ENCODE measurements at places on chromosomes 7 and 10. TPM values are rescaled to one million over a fixed set of nuclear protein-coding genes. Genes with fewer than 3 reads are reported as not detected.

GRCh38 chr10:77892021-77892739 is 34.4 kb downstream of the DLG5 start:
- DNase-seq, result no peak

GRCh38 chr10:120145107-120145506 is 252.6 kb downstream of the SEC23IP start:
- DNase-seq, result no peak

- no peak for DNase-seq
Measured at GRCh38 chr7:27299861-27300260, 57.3 kb downstream of the EVX1 start.

DNA sequence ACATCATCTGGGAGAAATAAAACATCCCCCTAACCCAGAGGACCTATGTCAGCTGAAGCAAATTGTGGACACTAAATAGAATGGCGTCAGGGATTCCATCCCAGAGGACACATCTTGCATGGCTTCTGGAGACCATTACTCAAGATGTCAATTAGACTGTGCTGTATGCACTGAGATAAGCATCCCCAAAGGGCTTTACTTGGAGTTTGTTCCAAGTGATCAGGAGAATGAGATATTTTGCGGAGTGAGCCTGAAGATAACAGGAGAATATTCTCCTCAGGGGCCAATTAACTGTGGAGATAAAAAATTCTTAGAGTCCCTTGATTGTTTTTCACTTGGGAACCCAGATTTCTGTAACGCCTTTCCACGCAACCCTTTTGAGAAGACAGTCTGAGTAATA is 4.5 kb upstream of the OR2AE1 start:
- DNase-seq, result no peak

DNA sequence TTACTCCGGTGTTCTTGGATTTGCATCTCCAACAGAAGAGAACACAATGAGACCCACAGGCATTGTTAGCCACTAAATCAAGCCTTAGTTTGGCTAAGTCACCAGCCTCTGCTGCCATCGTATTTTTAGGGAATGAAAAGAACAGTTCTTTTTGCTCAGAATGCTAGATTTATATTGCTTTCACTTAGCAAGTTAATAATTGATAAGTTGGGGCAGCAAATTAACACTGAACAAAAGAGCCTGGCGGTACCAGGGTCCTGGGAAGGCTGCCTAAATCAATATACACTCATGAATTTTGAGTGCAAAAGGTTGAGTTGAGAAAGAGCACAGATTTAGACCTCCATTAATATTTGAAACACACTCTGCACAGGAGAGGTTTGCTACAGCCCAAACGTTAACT is 767.7 kb downstream of the TYW1 start:
- DNase-seq, result no peak

DNA sequence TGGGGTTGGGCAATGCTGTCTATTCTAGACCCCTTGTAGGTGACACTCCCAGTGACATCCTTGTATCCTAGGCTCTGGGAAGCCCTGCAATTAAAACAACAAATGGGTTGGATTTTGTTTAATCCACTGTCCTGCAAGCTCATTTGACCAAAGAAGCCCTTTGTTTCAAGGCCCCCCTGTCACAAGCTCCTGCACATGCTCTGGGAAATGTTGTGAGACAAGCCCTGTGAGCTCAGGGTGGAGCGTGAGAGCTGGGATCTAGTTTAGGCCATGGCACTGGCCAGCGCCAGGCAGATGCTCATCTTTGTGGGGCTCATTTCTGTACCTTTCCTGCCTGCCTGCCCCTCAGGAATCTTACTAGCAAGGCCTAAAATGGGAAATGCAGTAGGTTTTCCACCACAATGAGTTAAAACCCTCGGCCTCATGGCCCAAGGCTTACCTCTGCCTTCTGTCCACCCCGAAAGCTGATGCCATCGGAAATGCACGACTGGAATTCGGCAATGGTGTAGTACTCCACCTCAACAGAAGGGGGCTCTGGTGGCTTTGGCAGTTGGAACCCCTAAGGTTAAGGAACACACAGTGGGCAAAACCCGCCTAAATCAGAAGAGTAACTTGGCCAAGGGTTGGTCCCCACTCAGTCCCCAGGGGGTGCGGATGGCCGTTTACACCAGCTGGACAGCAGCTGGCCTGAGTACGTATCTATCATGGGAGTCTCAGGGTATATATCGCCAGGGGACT is 112.0 kb downstream of the NEURL1 start:
- peak; percentile 50 for DNase-seq

GRCh38 chr10:131065673-131066305 is 245.7 kb downstream of the TCERG1L start:
- no peak for DNase-seq

GRCh38 chr10:123045961-123046731 is 37.3 kb downstream of the ACADSB start:
- DNase-seq, result no peak

- DNase-seq, result no peak
Measured at GRCh38 chr7:132319481-132319880, 256.8 kb downstream of the PLXNA4 start.

- no peak for DNase-seq
Measured at GRCh38 chr10:131841131-131841660, 59.6 kb upstream of the PPP2R2D start.

DNA sequence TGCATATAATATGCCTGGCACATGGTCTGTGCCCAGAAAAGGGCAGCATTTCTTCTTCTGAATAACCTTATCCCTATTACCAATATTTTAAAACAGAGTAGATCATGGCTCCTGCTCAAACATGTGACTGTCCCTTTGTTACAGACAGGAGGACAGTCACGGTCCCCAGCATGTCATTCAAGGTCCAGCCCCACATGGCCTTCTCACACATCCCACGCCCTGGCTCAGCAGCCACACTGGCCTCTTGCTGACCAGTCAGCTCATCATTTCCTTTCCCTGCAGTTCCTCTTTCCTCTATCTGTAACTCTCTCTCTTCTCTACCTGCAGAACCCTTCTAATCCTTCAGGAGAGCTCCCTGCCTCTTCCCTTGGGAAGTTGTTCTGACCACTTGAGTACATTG is 167.8 kb downstream of the CHN2 start:
- no peak for DNase-seq

DNA sequence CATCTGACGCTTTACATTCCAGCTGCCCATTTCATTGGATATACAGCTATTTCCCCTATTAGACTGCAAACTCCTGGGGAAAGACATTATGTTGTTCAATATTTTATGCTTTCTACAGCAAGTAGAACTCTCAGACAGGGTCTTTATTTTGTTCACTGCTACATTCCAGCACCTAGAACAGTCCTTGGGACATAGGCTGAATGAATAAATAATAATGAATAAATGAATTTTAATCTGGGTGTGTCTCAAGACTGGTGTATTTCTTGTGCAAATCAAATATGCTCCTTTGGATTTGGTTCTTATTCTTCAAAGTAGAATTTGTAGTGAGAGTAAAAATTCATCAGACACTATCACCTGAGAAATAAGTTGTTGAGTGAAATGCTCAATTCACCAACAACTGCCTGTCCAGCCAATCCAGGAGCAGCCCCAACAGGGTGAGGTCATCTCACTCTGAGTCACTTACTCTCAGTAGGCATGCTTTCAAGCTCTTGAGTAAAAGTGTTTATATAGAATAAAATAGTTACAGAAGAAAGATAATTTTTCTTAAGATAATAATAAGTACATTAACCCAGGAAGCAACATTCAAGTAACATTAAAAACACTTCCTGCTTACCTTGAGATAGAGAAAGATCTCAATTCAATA is 287.5 kb upstream of the NPVF start:
- no peak for DNase-seq

DNA sequence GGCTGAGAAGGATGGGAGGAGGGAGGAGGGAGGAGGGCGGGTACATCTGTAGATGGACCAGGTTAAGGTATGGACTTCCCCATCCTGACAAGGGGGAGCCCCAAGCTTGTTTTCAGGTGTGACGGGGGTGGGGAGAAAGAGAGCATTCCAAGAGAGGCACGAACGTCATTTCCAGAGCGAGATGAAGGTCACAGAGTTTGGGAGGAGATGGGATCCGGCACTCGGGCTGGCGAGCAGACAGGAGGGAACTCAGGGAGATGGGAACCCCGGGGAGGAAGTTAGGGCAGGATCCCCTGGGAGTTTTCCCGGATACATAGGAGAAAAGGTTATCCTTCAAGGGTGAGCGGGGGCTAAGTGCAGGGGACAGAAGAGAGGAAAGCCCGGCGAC is 118.8 kb downstream of the CUX1 start:
- no peak for DNase-seq

GRCh38 chr7:14236834-14237233 is 247.4 kb upstream of the ETV1 start:
- DNase-seq, result no peak

- peak; percentile 83 for DNase-seq
Measured at GRCh38 chr7:74417419-74417971, 36.2 kb upstream of the GTF2IRD1 start.

DNA sequence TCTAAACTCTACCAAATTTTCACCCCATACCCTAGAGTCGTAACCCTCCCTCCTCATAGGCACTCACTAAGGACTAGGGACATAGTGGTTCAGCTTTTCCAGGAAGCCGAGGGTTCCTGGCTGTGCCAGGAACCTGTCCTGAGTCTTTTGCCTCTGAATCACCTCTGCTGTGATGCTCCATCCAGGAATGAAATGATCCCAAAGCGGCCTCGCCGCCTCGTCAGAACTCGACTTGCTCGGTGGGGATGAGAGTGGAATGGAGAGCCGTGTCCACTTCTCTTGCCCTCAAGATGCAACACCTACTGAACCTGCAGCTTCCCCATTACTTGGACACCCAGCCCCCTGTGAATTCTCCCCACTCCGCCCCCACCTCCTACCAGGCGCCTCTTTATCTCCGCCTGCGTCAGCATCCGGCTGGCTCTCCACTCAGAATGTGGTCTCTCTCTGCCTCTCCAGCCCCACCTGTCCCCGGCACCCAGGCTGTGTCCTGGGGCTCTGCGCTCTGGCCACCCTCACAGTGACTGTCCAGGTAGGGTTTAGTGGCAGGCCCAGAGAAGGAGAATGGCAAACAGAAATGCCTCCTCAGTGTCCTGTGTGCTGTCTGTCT is 366.1 kb upstream of the ZNF32 start:
- no peak for DNase-seq

DNA sequence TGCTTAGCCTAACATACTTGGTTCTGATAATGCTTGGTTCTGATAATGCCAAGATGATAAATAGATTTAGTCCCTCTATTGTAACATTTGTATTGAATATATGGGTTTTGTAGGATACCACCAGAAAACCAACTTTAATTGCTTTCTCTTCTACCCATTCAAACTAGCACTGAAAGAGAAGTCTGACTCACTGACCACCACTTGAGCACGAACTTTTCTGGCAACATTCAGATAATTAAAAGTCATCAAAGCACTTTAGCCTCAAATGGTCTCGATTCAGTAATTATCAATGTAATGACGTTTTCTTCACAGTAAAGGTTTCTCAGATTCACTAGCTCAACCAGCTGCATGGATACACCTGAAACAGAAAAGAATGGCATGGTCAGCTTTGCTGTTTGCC is 63.0 kb downstream of the HDAC9 start:
- no peak for DNase-seq

DNA sequence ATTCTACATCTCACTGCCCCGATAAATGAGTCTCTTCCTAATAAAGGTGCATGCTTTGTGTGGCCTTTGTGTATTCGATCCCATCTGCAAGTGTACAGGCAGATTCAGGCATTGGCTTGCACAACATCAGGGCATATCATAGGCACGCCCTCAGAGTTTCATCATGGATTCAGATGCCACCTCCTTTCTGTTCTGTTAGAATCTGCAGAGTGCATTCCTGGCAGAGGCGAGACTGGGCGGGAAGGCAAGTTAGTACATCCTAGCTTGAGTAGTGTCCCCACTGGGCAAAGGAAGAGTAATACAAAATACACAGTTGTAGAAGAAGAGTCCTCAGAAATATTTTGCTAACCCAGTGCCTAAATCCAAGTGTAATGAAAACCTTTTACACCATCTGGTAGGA is 346.5 kb upstream of the GALNT17 start:
- no peak for DNase-seq

DNA sequence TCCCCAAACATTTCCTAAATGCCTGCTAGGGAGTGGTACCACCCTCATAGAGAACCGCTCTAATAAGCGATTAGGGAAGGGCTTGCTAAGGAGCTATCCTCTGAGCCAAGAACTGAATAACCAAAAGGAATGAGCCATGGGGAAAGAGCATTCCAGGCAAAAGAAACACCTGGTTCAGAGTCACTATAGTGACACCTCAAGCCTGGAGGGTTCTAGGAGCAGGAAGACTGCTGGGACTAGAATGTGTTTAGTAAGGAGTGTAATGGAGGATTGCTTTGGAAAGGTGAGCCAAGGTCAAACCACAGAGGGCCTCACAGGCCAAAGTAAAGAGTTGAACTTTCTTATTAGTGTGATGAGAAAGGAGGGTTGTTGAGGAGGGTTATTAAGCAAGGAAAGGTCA is 38.7 kb upstream of the NRBF2 start:
- DNase-seq, result no peak

DNA sequence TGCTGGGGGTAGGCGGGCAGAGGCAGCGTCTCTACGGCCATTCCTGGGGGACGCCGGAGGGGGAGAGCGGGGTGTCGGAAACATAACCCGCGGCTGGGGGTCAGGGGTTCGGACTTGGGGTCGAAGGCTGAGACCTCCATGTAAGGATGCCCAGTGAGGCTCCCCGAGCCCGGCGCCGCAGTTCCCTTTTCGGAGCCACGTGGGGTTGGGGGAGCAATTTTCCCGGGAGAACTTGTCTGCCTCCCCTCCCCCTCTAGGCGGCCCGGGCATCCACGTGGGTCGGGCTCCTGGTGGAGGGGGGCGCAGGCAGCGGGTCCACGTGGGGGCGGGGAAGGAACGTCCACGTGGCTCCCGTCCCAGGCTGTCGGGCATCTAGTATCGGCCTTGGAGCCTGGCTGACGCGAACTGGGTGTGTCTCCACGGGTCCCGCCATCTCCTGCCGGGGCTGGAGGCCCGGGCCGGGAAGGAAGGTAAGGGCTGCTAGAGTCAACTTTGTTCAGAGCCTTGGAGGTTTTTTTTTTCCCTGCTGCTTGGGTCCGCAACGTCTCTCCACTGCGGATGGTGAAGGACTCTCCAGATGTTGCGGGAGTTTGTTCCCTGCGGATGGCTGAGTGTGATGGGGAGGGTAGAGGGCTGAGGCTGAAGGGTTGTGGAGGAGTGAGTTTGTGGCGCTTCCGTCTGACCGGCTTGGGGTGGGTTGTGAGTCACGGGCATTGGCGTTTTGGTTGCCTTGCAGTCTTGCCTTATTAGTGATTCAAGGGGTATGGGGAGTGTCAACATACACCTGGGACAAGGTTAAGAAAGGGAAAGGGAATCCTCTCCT is 744 bp downstream of the PPRC1 start:
- DNase-seq, result no peak

GRCh38 chr10:69359594-69359993 is 57.1 kb downstream of the TACR2 start:
- DNase-seq, result no peak

- no peak for DNase-seq
Measured at GRCh38 chr10:120948889-120949608, 97.9 kb downstream of the WDR11 start.

ERVW-1 gene
- total RNA-seq, result not detected

FAM171A1 gene
- 8.3 TPM for total RNA-seq

ACSM6 gene
- total RNA-seq, result not detected

C7orf57 gene
- total RNA-seq, result 0.12 TPM

NRG3 gene
- not detected for total RNA-seq

TAF3 gene
- total RNA-seq, result 3.4 TPM

PHYHIPL gene
- total RNA-seq, result not detected

TAS2R41 gene
- not detected for total RNA-seq

CUZD1 gene
- 1.6 TPM for total RNA-seq

CCDC172 gene
- not detected for total RNA-seq

Measured in NCI-H460 (cell line).